ENCODE measurements at places on chromosomes 7 and 10.

DNA sequence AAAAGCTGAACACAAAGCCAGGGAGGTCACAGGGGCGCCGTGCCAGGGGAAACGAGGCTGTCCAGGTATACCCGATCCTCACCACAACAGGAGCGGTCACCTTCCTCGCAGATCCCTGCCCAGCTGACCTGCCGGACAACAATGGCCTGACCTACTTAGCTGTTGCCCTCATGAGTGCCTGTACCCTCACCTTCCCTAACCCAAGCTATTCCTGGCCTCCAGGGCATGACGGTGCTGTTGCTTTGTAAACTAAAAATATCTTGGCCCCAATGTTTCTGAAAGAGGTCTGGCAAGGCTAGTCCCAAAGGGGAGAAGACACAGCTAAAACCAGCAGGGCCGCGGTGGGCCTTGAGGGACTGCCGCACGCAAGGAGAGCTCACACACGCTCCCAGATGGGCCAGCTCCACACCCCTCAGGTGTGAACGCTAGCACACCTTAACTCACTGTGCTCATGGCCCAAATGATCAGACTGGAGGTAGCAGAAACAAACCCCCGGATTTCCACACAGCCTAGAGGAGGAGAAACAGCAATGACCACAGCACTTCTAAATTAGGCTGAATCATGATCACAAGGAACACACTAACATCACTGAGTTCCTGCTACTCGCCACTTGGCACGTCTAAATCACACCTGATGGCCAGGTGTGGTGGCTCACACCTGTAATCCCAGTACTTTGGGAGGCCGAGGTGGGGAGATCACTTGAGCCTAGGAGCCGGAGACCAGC lies 66.3 kb upstream of the CYTH3 start:
- no peak for DNase-seq

DNA sequence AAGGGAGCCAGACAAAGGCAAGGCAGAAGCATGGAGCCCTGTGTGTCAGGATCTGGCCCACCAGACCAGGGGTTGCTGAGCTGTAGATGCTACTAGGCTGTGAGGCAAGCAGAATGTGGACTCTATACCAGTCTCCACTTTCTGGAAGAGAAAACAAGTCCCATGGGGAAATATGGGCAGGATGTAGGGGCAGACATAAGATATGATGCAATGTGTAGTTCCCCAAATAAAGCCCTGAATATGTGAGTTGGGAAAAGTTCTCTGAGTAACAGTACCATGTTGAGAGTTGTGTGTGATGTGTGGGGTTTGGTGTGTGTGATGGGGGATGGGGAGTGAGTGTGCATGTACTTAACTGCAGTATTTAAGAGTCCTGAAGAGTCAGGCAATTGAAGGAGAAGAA lies 62.3 kb downstream of the NPSR1 start:
- DNase-seq = no peak

- no peak for DNase-seq
Measured at GRCh38 chr10:86508217-86508616, 13.4 kb downstream of the WAPL start.

DNA sequence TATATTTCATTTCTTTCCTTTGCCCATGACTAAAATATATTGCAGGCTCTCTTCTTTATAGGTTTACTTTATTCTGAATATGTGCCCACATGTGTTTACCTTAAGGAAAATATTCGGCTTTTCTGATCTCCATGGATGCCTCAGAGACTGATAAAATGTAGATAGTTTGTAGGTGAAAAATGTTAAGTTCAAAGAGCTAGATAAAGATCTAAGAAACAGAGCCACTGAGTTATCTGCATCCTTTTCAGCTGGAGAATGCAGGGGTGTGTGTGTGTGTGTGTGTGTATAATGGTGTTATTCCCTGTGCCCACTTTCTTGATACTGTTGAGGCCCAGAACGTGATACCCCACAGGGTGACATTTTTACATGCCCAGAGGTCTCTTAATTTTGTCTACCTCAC lies 150.8 kb downstream of the LRRC4 start:
- no peak for DNase-seq

DNA sequence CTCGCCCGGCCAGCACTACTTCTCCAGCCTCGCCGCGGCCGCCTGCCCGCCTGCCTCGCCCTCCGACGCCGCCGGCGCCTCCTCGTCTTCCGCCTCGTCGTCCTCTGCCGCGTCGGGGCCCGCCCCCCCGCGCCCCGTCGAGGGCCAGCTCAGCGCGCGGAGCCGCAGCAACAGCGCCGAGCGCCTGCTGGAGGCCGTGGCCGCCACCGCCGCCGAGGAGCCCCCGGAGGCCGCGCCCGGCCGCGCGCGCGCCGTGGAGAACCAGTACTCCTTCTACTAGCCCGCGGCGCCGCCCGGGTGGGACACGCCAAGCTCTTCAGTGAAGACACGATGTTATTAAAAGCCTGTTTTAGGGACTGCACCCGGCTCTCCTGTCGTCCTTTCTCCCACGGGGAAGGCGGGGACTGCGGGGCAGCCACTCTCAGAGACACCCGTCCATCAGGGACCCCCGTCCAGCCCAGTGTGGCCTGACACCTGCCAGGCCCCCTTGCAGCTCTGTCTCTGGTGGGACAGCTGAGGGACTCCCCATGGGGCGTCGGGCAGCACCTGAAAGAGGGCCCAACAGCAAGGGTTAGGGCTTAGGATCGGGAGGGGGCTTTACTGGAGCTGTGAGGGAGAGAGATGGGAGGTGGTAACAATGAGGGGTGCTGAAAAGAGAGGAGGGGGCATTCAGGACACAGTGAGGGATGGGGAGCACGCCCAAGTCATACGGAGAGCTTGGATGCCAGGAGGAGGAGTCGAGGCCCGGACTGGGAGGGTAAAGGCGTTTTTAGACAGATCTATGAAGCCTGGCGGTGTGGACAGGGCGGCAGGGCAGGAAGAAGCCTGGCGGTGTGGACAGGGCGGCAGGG lies 34.7 kb downstream of the SPDYE6 start:
- DNase-seq = no peak

DNA sequence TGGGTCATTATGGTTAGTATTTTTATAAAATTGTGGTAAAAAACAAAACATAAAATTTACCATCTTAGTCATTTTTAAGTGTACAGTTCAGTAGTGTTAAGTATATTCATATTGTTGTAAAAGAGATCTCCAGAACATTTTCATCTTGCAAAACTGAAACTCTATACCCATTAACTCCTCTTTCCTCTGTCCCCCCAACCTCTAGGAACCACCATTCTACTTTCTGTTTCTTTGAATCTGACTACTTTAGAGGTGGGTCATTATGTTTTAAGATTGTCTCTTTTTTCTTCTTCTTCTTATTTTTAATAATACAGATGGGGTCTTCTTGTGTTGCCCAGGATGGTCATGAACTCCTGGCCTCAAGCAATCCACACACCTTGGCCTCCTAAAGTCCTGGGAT lies 84.1 kb downstream of the DOCK4 start:
- no peak for DNase-seq

DNA sequence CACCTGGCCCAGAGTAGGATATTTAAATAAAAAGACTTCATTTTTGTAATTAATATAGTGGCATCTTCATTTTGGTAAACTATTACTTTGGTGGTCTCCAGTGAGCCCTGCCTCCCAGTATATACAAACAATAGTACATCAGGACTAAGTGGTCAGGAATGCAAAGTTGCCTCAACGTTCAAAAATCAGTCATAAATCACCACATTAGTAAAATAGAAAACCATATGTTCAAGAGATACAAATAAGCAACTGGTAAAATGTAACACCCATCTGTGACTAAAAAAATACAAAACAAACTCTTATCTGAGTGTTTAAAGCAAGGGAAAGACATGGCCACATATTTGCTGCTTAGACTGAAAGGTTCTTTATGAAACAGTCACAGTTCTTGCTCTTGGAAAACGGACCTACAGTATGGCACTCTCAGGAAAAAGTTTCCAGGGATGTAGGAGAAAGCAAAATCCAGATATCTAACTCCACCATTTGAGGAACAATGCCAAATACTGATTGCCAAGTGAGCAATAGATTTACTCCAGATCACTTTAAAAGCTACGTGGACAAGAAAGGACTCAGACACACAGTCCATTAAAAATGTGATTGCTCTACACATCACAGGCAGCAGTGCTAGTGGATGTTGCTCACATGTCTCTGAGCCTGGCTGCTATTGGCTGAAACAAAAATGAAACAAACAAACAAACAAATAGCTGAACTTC lies 15.1 kb upstream of the RHOBTB1 start:
- no peak for DNase-seq

GRCh38 chr7:108586274-108586710 lies 16.6 kb downstream of the DNAJB9 start:
- DNase-seq = no peak

- no peak for DNase-seq
Measured at GRCh38 chr10:110258542-110258941, 46.2 kb downstream of the SMNDC1 start.

DNA sequence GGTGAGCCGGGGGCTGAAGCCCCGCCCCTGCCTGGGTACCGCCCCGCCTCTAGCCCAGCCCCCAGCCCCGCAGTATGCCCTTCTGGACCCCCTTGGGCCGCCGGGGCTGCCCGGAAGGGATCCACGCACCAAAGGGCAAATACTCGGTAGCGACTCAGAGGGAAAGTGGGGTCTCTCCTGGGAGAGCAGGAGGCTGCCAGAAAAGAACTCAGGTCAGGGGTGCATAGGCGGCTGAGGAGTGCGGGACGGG lies 796 bp downstream of the FBXL15 start:
- no peak for DNase-seq

DNA sequence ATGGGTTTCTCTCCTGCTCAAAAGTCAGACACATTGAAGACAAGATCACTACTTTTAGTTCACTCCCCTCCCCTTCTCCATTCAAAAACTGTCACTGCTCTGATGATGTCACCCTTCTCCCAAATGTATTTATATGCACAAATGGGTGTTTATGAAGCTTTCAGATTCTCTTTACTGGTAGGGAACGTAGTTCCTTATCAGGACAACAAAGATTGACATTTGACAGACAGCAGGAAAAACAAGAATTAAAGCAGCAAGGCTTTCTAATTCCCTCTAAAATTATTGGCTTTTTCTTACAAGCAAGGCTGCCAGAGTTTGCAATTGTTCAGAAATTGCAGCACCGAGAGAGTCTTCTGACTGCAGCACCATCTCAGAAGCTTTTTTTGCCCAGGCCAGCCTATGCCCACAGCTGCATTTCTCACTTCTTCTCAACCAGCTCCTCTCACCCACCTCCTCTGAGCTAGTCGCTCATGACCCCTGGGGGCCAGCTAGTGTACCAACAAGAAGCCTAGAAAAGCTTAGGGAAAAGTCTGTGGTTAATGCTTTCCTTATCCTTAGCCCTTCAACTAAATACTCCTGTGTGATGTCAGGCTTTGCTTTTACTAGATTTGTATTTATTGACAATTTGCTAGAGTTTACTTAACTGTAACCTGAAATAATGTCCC lies 265.1 kb downstream of the HTR7 start:
- no peak for DNase-seq

- DNase-seq = no peak
Measured at GRCh38 chr7:126723966-126724544, 528.7 kb downstream of the GRM8 start.

GRCh38 chr7:106339513-106340246 lies 54.9 kb upstream of the NAMPT start:
- DNase-seq = no peak

DNA sequence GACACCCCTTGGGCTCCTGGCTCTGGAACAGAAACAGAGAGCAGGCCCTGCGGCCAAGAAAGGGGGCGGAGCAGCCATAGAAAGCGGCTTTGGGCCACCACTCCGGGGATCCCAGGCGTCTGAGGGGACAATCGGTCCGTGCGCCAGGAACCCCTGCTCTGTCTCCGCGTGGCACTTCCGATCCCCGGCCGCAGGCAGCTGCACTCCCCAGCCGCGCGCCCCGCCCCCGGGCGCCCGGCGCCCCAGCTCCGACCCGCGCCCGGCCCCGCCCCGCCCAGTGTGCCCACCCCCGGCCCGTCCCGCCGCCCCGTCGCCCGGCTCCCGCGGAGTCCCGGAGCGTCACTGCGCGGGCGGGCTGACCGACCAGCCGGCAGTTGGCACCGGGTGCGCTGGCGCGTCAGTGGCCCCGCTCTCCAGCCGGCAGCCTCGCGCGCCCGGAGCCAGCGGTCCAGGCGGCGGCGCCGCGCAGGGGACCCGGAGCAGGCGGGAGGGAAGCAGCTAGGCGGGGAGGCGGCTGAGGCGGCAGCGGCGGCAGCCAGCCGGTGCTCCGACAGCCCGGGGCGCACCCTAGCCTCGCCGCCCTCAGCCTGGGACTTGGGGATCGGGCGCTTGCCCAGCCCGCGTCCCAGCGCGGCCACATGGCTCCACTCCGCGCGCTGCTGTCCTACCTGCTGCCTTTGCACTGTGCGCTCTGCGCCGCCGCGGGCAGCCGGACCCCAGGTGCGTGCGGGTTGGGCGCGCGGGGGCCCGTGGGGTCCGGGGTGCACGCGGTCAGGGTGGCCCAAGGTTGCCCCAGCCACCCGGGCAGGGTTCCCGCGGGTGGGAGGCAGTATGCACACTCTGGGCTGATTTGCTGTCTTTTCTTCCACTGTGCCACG lies at the start of gene ADAMTS14:
Gene ADAMTS14, plus strand, starts transcription at position 342 of the 878 bp plus-strand sequence. Its CDS starts 297 bp downstream, at position 639.
- peak; percentile 19 for DNase-seq

- DNase-seq = no peak
Measured at GRCh38 chr7:85041605-85042216, 145.1 kb downstream of the SEMA3D start.

GRCh38 chr7:127066974-127067373 lies 185.8 kb downstream of the GRM8 start:
- DNase-seq = no peak

GRCh38 chr10:85851325-85851724 lies 515.3 kb downstream of the GRID1 start:
- no peak for DNase-seq

DNA sequence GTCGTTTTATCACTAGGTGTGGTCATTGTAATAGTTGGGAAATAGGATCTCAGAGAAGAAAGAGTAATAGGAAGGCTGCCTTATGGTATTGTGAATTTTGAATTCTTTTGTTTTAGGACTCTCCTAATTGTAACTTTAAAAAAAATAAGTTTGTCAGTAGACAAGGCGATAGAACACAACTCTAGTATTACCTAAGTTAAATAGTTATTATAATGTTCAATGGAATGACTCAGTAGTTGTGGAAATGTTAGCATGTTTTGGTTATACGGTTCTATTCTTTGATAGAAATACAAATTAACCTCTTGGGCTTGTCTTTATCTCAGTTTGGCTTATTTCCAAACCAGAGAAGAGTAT lies 1.4 kb downstream of the DNAH11 start:
- no peak for DNase-seq

GRCh38 chr7:85567983-85568382 lies 381.1 kb upstream of the SEMA3D start:
- no peak for DNase-seq

All from stimulated activated CD8-positive, alpha-beta memory T cell treated with anti-CD3 and anti-CD28 coated beads, Interleukin-12 subunit alpha, Interleukin-12 subunit beta, amount 100 ng/mL, for 4 hours (primary cell).